ENCODE measurements at places on chromosomes 6 and 20. TPM values are rescaled to one million over a fixed set of nuclear protein-coding genes. Genes with fewer than 3 reads are reported as not detected.

The BNIP5 gene
- total RNA-seq, result 0.25 TPM

The ID4 gene
- total RNA-seq, result 76.7 TPM

The SLC17A3 gene
- total RNA-seq, result not detected

The CTNNBL1 gene
- total RNA-seq, result 49.2 TPM

The EFCAB8 gene
- total RNA-seq, result not detected

The ULBP2 gene
- 4.4 TPM for total RNA-seq

The RXRB gene
- total RNA-seq, result 20.7 TPM

The PKHD1 gene
- under 0.01 TPM for total RNA-seq

The PLCB1 gene
- 51.1 TPM for total RNA-seq

The RNF114 gene
- 25.6 TPM for total RNA-seq

The NKX2-2 gene
- 0.98 TPM for total RNA-seq

The CFAP61 gene
- total RNA-seq, result 2.5 TPM

The OXT gene
- total RNA-seq, result not detected

The HUS1B gene
- 0.74 TPM for total RNA-seq

The POPDC3 gene
- 7.4 TPM for total RNA-seq

The RFX6 gene
- total RNA-seq, result not detected

The MRAP2 gene
- total RNA-seq, result 2.5 TPM

The ANGPT4 gene
- total RNA-seq, result not detected

The STX11 gene
- total RNA-seq, result 0.49 TPM

The UBD gene
- 0.25 TPM for total RNA-seq

The HLA-DQA1 gene
- under 0.01 TPM for total RNA-seq

The RBM38 gene
- 6.6 TPM for total RNA-seq

The SYCP2L gene
- total RNA-seq, result 7.1 TPM

The PHACTR1 gene
- total RNA-seq, result 45.5 TPM

The TTK gene
- total RNA-seq, result 4.4 TPM

The SALL4 gene
- total RNA-seq, result 0.49 TPM

The BMP5 gene
- total RNA-seq, result 2.7 TPM

The SSTR4 gene
- total RNA-seq, result not detected

The DEFB127 gene
- total RNA-seq, result not detected

The BTBD9 gene
- total RNA-seq, result 25.1 TPM

The RBL1 gene
- total RNA-seq, result 12.8 TPM

The FERMT1 gene
- total RNA-seq, result 1.5 TPM

The CYB5R4 gene
- total RNA-seq, result 11.8 TPM

The DEFB132 gene
- total RNA-seq, result not detected
